T-cell (primary cell): ENCODE measurements at places on chromosomes 4 and X.

GRCh38 chrX:8607326-8607725, 124.6 kb downstream of the ANOS1 start:
- no peak for DNase-seq

DNA sequence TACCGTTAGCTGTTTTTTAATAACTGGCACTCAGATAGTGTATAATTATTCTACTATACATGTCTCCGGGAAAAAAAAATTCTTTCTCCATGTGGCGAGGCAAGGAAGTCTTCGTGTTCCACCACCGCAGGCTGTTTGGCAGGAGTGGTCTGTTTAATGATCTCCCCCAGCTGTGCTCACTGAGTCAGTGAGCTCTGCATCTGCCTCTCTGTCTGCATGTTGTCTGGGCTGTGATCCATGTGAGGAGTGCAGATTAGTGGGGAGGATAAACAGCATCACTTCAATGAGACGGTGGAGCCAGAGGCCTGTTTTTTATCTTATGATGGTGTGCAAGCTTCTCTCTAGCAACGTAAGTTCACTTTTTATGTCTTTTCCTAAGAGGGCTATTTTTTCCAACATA, 69.8 kb downstream of the RPS3A start:
- DNase-seq, result no peak

DNA sequence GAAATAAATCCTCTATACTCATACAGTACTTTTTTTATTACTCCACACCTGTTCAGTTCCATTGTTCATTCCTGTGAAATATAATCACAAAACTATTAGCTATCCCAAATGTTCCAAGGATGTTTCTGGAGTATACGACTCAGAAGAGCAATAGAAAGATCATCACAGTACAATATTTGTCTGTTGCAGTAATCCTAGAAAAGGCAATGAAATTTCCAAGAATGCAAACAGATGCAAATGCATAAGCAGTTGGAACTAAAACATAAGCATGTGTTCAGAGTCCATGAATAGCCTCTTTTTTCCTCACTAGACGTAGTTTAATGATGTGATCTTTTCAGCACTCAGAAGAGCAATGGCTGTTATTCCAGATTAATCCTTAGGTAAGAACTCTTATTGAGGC, 55.2 kb downstream of the RTL3 start:
- DNase-seq, result no peak

DNA sequence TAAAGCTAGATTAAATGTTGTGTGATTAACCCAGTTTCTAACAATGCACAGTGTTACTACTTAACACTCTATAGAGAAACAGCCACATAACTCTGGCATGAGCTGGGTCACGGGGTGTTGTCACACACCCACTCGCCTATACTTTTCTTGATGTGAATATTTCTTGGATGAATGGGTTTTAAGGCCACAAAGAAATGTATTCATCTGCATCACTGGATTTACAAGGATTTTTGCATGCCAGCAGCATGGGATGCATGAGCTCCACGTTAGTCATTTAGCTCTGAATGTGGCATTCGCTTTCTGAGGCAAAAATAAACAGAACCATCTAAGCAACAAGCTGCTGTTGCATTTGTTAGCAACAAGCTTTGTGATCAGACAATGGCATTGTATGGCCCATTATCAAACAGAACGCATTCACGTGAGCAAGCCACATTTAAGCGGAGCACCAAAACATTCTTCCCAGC, 89.7 kb downstream of the LRP2BP start:
- DNase-seq, result no peak

GRCh38 chr4:12761694-12762093, 722.4 kb downstream of the RAB28 start:
- no peak for DNase-seq

- no peak for DNase-seq
Observed at GRCh38 chr4:98747393-98748091, 89.1 kb upstream of the TSPAN5 start.

GRCh38 chr4:165364452-165365080, 14.2 kb upstream of the CPE start:
- DNase-seq, result no peak

DNA sequence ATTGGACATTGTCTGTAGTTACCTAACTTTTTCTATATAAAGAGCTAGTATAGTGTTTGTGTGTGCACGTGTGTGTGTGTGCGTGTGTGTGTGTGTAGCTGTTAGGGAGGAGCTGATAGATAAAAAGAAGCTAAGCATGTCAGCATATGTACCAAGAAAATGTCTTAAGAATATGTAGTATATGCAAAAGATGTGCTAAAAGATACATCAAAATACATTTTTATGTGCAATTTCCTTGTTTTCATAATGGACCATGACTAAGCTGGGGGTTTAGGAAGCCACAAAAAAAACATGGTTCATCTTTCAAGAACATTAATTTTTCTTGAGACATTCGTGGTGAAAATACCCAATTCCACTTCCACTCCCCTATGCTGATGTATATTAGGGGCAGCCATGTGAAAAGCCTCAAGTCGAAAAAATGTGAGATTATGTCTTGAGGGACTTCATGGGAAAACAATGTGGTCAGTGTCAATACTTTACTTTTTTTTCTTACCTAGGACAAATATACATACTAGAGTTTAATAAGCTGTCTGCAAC, 1599.7 kb downstream of the ARAP2 start:
- DNase-seq, result no peak

DNA sequence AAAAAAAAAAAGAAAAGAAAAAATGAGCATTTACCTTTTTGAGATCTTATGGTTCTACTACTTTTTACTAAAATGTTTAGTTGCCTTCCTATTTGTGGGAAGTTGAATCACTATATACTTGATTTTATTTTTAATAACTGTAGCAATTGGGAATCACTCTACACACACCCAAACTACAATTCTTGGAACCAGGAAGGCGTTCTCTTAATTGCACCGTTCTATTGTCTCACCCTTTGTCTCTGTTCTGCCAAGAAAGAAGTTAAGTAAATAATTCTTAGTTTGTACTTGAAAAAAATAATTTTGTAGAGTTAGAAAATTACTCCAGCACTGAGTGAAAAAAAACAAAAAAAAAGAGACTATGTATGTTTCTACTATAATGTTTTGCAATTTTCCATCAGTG, 62.7 kb downstream of the ATOH1 start:
- no peak for DNase-seq

DNA sequence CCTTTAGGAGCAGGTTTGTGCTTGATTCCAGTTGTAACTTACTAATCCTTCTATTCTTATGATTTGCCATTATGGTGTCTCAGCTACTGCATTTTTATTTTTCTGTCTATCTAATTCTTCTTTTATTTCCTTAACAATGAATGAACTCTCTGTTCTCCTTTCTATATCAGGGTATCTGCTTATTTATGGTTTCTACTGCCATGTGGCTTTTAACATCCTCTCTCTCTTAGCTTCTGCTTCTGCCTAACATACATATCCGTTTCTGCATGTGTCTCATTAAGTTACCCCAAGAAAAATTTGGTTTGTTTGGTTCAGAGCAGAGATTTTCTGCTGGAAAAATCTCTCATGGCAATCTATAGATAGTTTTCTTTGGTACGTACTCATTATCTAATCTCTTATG, 614.4 kb downstream of the RPA4 start:
- DNase-seq, result no peak

- DNase-seq, result no peak
Observed at GRCh38 chrX:15158736-15159406, 111.0 kb downstream of the ASB9 start.

GRCh38 chr4:184389978-184390900, 84.1 kb downstream of the IRF2 start:
- no peak for DNase-seq

DNA sequence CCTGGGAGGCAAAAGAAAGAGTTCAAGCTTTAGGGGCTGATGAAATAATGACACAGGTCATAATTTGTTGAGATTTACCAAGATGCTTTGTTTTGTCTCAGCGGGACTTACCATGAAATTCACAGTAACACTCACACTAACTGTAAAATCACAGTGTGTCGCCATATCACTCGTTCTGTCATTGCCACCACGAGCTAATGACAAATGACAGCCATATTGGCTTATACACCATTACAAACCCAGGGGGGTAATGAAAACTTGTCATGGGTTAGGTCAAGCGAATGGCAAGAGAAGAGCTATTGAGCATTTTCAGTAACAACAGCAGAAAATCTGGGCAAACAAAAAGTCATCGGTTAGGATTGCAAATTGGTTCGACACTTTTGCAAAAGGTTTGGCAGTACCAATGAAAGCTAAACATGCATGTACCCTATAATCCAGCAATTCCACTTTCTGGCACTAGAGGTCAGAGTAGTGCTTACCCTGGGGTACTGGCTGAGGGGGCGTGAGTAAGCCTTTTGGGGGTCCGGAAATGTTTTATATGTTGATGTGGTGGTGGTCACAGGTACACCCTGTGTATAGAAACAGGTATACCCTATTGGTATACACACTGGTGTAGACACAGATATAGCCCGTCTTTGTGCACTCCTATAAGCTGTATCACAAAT, 83.9 kb upstream of the RAI2 start:
- DNase-seq, result peak; percentile 5

DNA sequence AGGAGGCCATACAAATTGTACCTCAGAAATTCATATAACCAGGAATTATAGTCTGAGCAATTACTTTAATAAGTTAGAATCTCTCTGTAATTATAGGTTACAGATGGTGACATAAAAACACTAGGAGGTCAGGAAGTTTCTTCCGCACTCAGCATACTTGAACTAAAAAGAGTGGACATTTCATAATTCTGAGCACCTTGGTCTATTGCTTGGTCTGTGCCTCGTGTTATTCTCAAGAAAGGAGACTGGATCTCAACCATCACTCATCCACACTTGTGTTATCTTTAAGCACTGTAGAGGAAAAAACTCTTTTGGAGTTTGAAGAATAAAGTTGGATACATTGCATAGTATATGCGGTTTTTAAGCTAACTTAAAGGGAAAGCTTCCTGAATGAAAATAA, 91.1 kb downstream of the SYNPO2 start:
- no peak for DNase-seq

DNA sequence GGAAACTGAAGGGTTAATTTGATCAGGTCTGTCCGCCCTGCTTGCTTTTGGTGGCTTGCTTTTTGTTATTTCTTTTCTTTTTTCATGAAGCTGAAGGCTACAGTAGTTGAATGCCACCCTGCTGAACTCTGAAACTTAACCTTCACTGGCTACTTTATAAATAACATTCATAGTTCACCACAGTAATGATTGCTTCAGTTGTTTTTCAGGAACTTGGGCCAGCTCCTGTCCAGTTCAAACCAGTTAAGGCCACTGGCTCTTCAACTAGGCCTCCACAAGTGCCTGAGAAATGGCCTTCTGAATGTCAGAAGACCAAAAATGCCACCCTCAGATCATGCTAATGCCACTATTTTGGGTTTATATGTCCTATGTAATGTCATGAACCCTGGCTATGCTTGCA, 7.7 kb upstream of the ASB9 start:
- DNase-seq, result no peak

- DNase-seq, result no peak
Observed at GRCh38 chr4:176789955-176790354, 2.8 kb downstream of the VEGFC start.

GRCh38 chr4:11299016-11299415, 129.7 kb downstream of the HS3ST1 start:
- no peak for DNase-seq

GRCh38 chrX:25925946-25926345, 212.2 kb upstream of the MAGEB18 start:
- no peak for DNase-seq

- DNase-seq, result no peak
Observed at GRCh38 chrX:136555694-136556093, 23.7 kb downstream of the VGLL1 start.

GRCh38 chr4:151418385-151418784, 9.4 kb downstream of the FHIP1A start:
- no peak for DNase-seq

GRCh38 chrX:2523911-2524310, 23.1 kb upstream of the DHRSX start:
- DNase-seq, result no peak

- DNase-seq, result no peak
Observed at GRCh38 chr4:141782205-141782604, 145.8 kb downstream of the IL15 start.

DNA sequence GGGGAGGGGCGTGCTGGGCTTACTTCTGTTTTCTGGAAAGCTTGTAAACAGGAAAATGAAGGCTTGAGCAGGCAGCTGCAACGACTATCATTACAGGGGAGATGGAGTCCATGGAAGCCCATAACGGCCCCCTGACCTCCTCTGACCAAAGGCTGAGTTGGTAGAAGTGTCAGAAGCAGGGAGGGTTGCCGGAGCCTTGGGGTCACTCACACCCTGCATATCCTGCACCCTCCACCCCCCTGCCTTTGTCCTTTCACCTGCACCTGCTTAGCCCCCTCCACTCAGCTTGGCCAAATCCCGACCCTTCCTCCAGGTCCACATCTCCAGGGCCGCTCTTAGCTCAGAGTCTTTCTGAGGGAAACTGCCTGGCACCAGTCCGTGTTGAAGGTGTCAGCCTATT, 12.5 kb upstream of the MSX1 start:
- DNase-seq, result no peak

DNA sequence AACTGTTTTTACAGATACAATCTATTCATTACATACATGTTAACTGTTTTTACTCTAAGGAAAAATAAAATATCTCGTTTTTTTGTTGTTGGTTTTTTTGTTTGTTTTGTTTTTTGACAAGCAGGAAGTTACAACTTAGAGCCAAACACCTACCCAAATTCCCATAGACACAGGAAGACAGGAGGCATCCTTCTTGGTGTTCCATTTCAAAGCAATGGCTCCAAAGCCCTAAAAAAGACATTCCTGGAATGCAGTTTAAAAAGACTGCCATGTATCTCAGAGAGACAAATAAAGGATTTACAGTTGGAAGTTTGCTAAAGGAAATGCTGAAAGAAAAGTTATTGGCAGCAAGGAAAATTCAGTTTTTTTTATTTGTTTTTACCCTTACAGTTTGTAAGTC, 16.7 kb downstream of the ETFDH start:
- DNase-seq, result no peak

DNA sequence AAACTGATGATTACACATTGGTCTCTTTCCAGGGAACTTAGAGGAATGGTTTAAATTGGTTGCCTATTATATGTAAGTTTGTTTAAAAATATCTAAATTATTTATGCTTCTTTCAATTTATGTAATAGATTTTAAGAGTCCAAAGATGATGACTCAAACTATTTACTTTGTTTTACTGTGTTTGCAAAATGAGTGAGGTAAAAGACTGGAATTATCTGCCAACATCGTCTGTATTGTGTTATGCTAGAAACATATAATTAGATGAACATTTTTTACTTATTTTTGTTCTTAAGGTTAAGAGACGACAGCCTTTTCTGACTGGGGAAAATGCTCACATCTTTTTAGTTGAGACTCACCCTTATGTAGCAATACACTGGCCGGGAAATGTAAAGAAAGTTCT, 51.1 kb upstream of the SYTL5 start:
- DNase-seq, result no peak

GRCh38 chr4:38078590-38079421, 118.6 kb downstream of the PTTG2 start:
- no peak for DNase-seq

- DNase-seq, result no peak
Observed at GRCh38 chr4:10535912-10536311, 78.7 kb upstream of the ZNF518B start.

DNA sequence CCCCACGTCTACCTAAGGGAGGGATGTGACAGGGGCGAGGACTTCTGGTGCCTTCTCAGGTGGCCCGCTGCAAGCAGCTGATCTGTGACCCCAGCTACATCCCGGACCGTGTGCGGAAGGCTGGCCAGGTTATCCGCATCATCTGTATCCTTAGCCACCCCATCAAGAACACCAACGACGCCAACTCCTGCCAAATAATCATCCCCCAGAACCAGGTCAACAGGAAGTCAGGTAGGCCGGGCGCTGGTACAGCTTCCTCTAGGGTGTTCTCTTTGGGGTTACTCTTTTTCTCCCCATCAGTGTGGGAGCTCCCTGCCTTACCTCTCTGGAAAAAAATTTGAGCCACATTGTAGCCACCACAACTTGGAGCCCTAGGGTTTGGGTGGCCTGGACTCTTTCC, 2.4 kb upstream of the FAM50A start:
- no peak for DNase-seq
